Thoracic aorta (tissue), 2 donors: ENCODE measurements at places on chromosomes 2 and 18. TPM values are rescaled to one million over a fixed set of nuclear protein-coding genes. Genes with fewer than 3 reads are reported as not detected.

- DNase-seq = no peak
Observed at GRCh38 chr2:185242462-185242861, 496.1 kb upstream of the FSIP2 start.

- no peak for DNase-seq
Observed at GRCh38 chr2:179428649-179429048, 164.0 kb upstream of the SESTD1 start.

Gene NEU2
- total RNA-seq = not detected

GRCh38 chr2:175560521-175561169, 379.1 kb upstream of the ATP5MC3 start:
- no peak for DNase-seq

DNA sequence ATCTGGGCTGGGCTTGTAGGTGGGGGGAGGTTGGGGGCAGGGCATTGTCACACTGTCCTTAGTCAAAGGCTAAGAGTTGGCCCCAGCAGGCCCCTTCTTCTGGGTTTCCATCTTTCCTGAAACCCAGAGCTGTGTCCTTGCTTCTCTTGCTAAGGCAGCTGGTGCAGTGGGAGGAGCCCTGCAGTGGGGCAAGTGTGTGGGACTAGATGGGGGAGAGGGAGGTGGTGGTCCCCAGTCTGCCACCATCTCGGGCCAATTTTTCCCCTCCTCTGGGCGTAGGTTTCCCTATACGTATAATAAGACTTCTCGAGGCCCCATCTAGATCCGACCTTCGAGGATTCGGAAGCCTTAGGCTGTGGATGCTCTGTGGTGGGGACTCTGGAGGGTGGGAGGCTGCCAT, 3.5 kb downstream of the KCNF1 start:
- DNase-seq = no peak

GRCh38 chr2:28750316-28751251, 1.0 kb upstream of the PPP1CB start:
- DNase-seq = no peak

Gene PAX8
- total RNA-seq = 10.3 TPM

DNA sequence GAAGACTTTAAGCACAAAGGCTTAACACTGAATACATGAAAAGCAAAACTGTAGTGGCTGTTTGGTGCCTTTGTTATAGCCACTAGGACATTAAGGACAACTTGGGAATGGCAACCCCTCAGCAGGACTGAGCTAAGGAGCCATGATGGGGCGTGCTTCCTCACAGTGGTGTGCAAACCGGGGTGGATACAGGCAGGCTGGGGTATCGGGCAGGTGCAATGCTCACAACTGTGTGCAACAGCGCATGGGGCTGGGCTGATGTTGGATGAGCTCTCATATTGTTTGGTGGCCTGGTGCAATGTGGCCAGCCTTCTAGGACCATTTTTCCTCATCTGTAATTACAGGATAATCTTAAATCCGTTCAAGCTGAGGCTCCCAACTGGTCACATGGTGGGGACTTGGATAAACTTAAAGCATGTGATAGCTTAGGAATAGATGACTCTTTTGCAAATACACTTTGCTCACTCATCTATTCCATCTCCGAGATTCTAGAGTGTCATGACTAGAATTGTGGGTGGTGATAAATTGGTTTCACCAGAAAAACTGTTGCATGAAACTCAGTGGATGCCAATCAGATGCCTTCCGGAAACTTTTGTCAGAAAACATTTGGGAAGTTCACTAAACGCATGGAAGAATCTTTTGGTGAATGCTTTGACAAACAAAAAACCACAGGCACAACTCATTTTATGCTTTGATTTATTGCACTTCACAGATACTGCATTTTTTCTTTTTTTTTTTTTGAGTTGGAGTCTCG, 116.5 kb downstream of the PXDN start:
- DNase-seq = no peak

GRCh38 chr2:218280260-218280870, 10.0 kb downstream of the PNKD start:
- DNase-seq = no peak

DNA sequence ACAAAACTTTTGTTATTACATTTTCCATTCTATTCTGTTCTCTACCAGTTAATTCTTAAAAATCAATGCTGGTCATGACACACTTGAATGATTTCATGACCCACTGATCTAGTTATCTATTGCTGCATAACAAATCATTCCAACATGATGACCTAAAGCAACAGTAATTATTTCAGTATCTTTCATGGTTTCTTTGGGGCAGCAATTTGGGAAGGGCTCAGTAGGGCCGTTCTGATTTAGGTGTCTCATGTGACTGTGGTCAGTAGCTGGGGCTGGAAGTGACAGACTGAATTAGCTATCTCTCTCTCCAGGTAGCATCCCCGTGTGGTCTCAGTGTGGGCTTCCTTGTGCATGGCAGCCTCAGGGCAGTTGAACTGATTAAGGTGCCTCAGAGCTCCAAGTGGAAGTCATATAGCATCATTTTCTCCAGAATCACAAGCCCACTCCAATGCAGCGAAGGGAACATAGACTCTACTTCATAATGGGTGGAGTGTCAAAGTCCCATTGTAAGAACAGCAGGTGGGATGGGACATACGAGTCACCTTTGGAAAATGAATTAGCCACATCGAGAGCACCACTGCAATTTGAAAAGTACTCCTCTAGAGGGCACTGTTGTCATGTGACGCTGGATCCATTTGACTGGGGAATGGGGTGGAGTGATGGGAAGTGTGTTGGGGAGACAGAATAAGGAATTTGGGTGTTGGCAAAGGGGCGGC, 39.1 kb upstream of the FAM136A start:
- DNase-seq = no peak

GRCh38 chr2:85748985-85749875, 4.6 kb upstream of the ATOH8 start:
- no peak for DNase-seq

Gene ADD2
- total RNA-seq = 1.6 TPM

GRCh38 chr2:168583710-168584521, 127.8 kb downstream of the CERS6 start:
- no peak for DNase-seq

- no peak for DNase-seq
Observed at GRCh38 chr2:191006997-191007783, 6.8 kb downstream of the STAT1 start.

Gene CCDC148
- 0.71 TPM for total RNA-seq

Gene ATP6V1B1
- total RNA-seq = 4.4 TPM

DNA sequence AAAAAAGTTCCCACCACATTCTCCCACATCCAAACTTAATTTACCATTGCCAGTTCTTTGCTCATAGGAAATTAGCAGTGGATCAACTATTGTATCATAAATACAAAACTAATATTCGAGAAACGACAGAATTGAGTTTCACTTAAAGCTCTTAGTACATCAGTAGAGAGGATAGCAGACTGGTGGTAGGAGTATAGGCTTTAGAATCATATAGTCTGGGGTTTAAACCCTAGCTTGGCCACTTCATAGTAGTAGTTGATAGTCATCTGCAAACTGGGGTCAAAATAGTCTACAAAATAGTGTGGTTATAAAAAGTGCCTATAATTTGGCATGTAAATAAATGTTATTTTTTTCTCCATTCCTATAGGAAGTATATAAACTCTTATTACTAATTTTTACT, 30.9 kb downstream of the PIK3C3 start:
- DNase-seq = no peak

GRCh38 chr2:241372361-241372992, 16.4 kb downstream of the FARP2 start:
- no peak for DNase-seq

Gene FRZB
- total RNA-seq = 203 TPM

DNA sequence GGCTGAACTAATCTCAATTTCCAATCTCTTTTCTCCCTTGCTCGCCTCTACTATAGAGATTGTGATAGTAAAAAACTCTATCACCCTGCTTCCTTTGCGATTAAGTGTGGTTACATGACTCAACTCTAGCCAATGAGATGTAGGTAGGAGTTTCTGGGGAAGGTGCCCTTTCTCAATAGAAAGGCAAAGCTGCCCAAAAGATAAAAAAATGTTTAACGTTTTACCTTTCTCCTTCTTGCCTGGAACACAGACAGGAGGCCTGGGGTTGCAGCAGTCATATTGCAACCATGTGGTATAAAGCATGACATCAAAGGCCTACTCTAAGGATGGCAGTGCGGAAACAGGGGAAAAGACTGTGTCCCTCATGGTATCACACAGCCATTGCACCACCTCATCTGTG, 31.5 kb downstream of the TMEM37 start:
- no peak for DNase-seq

Gene NAB1
- 77.7 TPM for total RNA-seq

Gene TRIP12
- total RNA-seq = 160 TPM

DNA sequence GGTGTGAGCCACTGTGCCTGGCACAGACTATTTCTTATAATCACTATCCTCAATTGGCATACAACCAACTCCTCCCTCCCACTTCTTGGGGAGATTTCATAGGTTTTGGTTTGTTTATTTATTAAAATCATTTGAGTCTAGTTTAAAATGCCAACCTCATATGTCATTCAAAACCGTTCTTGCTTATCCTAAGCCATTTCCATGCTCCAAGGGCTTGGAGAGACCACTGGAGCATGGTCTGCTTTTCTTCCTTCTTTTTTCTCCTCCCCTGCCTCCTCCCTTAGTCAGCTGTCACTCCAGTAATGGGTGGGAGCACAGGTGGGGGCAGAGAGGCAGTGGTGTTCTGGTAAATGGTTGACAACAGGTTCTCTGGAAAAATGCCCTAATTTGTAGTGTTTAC, 20.4 kb upstream of the KCNS3 start:
- DNase-seq = no peak

Gene DPP4
- 2.0 TPM for total RNA-seq

- no peak for DNase-seq
Observed at GRCh38 chr2:88680266-88680902, 11.1 kb upstream of the RPIA start.

DNA sequence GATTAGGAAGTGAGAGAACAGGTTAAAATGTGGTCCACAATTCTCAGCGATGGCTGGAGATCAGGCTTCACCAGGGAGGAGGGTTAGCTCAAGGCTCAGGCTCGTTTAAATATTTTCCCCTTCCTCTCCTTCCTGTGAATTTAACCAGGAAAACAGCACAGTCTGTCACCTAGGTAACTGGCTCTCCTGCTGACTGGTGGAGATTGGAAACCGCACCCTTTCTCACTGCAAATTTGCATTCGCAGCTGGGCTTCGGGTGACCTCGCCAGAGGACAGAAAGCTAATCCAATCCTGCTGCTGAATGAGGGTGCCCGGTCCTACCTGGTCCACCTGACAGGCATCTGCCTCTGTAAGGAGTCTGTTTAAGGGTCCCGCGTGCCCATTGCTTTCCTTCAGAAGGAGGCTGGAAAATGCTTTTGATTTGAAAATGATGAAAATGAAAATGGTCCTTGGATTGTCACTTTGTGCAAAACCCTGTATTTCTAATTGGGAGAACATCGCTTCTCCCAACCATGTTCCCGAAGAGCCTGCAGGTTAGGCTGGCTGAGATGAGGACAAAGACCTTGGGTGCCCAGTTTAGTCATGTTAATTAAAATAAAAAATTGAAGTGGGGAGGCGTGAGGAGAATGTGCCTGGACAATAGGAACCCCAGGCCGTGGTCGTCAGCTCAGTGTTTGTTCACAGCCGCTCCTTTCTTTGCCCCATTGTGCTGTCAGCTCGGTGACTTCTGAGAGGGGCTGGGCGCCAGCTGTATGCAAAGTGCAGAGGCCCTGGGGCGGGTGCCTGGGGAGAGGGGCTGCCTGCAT, 43.4 kb upstream of the MTCL1 start:
- no peak for DNase-seq

DNA sequence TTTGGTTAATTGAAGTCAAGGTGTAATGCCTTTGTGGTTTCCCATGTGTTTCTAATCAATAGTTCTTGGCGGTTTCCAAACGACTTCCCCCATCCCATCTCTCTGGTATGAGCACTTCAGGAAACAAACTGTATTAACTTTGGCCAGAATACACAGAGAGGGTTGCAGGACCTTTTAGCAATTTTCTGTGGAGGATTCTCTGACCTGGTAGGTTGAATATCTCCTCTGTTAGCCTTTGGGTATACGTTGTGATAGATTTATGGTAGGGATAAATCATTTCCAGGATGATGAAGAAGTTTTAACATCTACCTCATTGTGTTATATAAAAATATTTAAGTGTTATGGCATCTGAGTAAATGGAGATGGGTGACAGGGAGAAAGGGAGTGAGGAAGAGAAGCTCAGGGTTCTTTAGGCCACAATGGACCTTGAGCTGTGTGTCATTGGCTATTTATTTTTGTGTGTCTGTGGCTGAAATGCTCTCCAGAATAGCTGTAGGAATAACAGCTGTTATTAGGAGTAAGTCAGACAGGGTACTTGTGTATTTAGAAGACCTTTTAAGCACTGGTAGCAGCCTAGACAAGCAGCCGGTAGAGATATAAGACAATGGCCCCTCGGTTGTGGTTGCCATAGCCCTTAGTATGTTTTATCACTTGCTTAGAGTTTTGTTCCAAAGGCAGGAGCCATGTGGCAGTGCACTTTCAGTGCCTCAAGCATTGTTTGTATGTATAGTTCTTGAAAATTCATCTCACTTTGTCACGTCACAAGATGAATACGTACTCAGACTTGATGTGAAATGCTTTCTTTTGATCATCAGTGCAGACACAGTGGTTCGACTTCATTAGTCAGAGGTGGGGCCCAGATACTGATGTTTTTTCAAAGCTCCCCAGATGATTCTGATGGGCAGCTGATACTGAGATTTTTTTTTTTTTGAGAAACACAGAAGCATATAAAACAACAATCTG, 91.1 kb downstream of the FMNL2 start:
- DNase-seq = no peak
